ENCODE measurements at places on chromosomes 12 and 14.
A peak's percentile ranks its signal among the peaks of the same experiment; 100 is the strongest.

DNA sequence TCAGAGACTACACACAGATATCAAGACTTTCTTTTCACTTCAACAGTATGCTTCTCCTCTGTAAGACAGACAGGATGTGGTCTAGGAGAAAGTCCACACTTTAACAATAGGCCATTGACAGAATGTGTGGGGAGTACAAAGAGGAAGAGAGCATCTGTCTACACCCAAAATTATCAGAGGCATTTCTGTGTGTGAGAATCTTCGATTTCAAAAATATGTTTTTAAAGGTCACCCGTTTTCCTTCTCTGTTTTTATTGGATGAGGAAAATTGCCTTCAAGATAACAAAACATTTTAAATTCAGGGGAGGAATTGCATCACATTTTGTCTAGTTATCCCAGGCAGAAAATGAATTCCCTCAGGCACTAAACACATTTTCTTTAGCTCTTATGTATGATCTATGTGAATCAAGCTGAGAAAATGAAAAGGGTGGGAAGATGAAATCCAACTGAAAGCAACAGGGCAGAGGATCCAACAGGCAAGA lies 16.4 kb downstream of the NAV3 start:
- no peak for DNase-seq

GRCh38 chr14:91839749-91840148 lies 27.6 kb downstream of the TC2N start:
- DNase-seq: no peak

DNA sequence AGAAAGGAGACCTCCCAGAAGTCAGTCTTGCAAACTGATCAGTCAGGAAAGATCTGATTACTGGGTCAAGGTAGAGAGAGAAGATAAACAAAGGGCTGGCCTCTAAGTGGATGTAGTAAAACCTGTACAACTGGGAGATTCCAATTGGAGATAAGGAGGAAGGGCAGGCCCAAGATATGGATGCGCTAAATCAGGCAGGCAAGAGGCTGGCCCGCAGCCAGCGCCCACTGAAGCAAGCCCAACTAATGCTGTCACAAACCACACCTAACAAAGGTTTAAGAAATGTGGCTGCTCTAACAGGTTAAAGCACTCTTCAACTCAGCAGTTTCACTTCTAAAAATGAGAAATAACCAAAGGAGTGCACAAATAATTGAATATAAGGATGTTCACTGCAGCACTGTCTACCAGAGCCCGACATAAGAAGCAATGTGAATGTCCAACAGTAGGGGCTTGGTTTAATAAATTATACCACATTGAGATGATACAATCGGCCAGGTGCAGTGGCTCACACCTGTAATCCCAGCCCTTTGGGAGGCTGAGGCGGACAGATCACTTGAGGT lies 4.7 kb downstream of the GLTP start:
- DNase-seq: no peak

DNA sequence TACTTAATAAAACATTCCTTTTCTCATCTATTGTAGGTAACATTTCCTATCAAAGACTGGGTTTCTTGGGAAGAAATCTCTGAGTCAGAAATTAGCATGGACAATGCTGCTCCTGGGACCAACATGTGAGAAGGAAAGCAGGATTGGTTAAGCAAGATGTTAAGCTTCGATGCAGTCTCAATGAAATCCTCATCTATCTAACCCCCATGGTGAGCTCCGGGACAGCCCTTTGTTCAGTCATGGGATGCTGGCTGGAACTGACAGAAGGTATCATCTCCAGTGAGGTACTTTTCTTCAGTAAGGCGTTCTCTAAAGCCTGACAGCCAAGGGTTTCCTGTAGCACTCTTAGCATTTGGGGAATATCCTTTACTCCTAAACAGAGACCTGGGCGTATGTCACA lies 82.8 kb upstream of the SINHCAF start:
- no peak for DNase-seq

- DNase-seq: no peak
Observed at GRCh38 chr12:107311682-107312081, 218.3 kb upstream of the CRY1 start.

GRCh38 chr12:52907092-52907810 lies 2.4 kb upstream of the KRT8 start:
- no peak for DNase-seq

DNA sequence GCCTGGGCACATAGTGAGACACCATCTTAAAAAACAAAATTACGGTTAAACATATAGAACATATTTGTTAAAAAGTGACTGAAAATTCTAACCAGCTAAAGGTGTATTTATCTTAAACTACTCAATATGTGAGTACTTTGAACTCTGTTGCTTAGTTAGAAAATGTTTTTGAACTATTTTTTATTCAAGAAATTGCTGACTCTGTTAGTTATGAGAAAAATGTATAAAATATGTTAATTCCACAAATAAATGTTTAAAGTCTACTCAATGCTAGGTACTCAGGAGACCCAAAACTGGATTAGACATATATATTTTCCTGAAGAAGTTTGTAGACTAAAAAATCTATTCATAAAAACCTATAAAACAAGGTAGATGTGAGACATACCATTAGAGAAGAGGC lies 23.0 kb upstream of the GPR33 start:
- DNase-seq: no peak

DNA sequence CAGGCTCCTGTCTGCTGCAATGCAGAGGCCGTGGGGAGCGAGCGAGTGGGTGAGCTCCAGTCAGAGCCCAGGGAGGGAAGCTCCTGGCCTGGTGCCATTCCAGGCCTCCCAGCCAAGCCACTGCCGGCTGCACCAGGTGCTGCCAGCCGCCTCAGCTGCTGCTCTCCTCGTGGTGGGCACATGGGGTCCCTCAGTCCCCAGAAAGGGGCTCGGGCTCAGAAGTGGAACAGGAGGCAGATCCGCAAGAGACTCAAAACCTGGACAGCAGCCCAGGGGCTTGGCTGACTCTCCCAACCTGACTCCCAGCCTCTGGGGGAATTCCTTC lies 2.4 kb downstream of the ABCB9 start:
- DNase-seq: peak; percentile 62

GRCh38 chr12:10397296-10397695 lies 7.5 kb upstream of the KLRK1 start:
- no peak for DNase-seq

GRCh38 chr14:34682787-34683321 lies 31.5 kb downstream of the CFL2 start:
- DNase-seq: no peak

DNA sequence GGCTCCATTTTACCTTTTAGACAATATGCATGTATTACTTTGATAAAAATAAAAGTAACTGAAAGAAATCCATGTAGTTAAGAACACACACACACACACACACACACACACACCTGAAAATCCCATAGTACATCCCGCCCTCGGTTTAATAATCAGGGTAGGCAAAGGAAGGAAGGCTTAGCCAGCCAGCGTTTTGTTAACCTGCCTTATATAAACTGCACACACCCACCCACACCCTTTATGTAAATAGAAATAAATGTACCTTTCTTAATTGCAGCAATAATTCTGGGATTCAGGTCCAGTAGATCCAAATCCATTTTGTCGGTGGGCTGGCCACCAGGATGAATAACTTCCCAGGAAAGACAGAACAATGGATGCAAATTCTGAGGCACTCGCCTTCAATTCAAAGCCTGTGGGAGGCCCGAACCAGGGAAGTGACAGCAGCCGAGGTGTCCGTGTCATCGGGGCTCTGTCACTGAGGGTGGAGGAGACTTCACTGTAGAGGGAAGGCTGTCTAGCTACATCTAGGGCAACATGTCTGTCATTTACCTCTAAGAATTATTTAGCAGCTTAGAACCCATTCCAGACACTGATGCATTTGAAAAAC lies 4.4 kb downstream of the XRCC3 start:
- DNase-seq: no peak
